Activated CD4-positive, alpha-beta T cell treated with anti-CD3 and anti-CD28 coated beads for 36 hours (primary cell): ENCODE measurements at places on chromosomes 4 and X. TPM values are rescaled to one million over a fixed set of nuclear protein-coding genes. Genes with fewer than 3 reads are reported as not detected.

Gene SPANXA2
- not detected for total RNA-seq

Gene DDX60
- 22.2 TPM for total RNA-seq

Gene UCP1
- total RNA-seq = not detected

Gene OTUD4
- 52.6 TPM for total RNA-seq

Gene GPM6B
- 0.14 TPM for total RNA-seq

Gene TMEM156
- total RNA-seq = 15.4 TPM

Gene RASL11B
- 0.25 TPM for total RNA-seq
